ENCODE measurements at places on chromosomes 5 and 9. TPM values are rescaled to one million over a fixed set of nuclear protein-coding genes. Genes with fewer than 3 reads are reported as not detected.

EIF4EBP3 gene
- polyA plus RNA-seq, result 6.6 TPM

ADGRD2 gene
- polyA plus RNA-seq, result 1.7 TPM

MLANA gene
- not detected for polyA plus RNA-seq

FBP1 gene
- polyA plus RNA-seq, result 3.1 TPM

DOCK2 gene
- 6.5 TPM for polyA plus RNA-seq

ZBTB26 gene
- polyA plus RNA-seq, result 10.0 TPM

PCAT7 gene
- polyA plus RNA-seq, result 10.6 TPM

FBP2 gene
- polyA plus RNA-seq, result 0.32 TPM

PKD2L2 gene
- polyA plus RNA-seq, result not detected

CKMT2 gene
- polyA plus RNA-seq, result 62.6 TPM

ENHO gene
- 8.7 TPM for polyA plus RNA-seq

Measured in cardiac muscle cell (in vitro differentiated cells and primary cell).